Activated naive CD4-positive, alpha-beta T cell treated with anti-CD3 and anti-CD28 coated beads, Interleukin-2, amount 50 U/mL, for 72 hours (primary cell): ENCODE measurements at places on chromosomes 2 and 18. TPM values are rescaled to one million over a fixed set of nuclear protein-coding genes. Genes with fewer than 3 reads are reported as not detected.

The SLC5A7 gene
- total RNA-seq, result not detected

The ATP9B gene
- total RNA-seq, result 34.6 TPM

The APCDD1 gene
- total RNA-seq, result not detected

The ICA1L gene
- total RNA-seq, result 10.0 TPM

The NOSTRIN gene
- total RNA-seq, result not detected

DNA sequence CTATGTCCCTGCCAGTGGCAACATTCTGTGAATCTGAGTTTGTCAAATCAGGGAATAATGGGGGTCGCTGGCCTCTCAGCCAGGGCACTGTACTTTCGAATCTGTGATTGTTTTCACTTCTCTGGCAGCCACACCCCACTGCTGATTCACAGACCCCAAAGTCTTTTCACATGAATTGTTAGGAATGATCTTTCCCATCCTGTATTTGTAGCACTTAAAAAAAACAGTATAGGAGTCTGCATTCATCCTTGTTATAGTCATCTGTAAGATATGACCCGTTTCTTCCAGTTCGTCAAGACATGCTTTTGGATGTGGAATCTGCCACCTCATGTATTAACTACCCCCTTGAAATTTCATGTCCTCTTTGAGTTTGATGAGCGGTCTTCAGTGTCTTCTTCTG, 928 bp downstream of the NAGK start:
- no peak for DNase-seq

DNA sequence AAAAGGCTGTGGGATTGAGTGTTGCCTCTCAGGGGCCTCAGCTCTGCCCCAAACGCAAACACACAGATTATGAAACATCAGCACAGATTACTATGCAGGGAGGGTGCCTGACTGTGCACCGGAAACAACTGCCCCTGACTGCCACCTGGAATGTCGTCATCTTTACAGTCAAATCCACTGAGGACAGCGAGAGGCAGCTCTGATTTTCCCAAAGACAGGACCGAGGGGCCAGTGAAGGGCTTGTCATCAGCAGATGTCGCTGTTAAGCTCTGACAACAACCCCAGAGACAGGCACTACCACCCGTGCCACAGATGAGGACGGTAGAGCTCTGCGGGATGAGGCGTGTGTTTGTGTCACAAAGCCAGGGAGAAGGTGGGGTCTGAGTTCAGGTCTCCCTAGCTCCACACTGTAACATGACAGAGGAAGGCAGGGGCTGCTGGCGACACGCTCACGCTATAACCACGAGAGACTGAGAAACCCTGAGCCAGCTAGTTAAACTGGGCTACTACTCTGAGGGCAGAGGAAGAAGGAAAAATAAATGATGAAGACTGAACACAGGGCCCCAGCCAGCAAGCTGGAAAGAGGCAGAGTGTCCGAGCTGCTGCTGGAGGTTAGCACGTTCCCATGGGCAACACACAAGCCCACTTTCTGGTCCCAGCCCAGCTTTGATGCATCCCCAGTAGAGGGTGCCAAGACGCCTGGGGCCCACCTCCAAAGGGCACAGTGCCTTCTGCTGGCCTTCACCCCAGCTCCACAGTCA, 47.0 kb downstream of the PARD6G start:
- no peak for DNase-seq

DNA sequence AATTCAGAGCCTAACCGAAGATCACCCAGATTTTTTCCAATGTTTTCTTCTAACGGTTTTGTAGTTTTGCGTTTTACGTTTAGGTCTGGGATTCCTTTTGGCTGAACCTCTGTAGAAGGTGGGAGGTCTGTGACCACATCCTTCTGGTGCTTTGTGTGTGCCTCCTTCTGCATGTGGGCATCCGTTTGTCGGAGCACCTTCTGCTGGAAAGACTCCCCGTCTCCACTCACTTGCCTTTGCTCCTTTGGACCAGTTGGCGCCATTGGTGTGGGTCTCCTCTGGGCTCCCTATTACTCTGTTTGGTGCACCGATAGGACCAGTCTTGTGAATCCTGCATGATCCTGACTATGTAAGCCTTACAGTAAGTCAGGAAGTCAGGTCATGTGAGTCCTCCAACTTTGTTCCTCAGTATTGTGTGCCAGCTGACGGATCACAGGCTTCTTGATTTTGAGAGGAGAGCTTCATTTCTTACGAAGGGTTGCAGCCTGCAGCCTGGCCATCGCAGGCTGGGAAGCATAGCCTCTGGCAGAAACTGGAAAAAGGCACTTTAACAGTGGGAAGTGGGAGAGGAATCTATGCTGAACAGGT, 13.6 kb downstream of the AQP12A start:
- no peak for DNase-seq
